ENCODE measurements at places on chromosomes 2 and 18.

GRCh38 chr2:26979741-26980140 is 9.3 kb downstream of the MAPRE3 start:
- DNase-seq: no peak

DNA sequence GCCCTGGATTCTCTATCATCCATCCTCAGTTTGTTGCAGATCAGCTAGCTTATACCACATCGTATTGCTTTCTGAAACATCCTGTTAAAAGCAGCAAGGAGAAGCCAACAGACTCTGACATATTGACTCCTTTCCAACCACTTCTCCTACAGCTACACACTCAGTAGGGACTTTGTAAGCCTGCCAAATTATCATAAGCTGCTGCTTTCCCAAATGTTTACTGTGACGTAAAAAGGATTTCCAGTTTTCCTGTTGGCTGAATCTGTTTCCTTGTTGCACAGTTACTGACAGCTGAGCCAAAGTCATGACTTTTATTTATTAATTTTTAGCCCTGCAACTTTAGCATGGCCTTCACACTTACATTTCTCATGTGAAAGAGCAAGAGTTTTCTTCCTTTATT is 294.3 kb downstream of the KCNJ3 start:
- no peak for DNase-seq

DNA sequence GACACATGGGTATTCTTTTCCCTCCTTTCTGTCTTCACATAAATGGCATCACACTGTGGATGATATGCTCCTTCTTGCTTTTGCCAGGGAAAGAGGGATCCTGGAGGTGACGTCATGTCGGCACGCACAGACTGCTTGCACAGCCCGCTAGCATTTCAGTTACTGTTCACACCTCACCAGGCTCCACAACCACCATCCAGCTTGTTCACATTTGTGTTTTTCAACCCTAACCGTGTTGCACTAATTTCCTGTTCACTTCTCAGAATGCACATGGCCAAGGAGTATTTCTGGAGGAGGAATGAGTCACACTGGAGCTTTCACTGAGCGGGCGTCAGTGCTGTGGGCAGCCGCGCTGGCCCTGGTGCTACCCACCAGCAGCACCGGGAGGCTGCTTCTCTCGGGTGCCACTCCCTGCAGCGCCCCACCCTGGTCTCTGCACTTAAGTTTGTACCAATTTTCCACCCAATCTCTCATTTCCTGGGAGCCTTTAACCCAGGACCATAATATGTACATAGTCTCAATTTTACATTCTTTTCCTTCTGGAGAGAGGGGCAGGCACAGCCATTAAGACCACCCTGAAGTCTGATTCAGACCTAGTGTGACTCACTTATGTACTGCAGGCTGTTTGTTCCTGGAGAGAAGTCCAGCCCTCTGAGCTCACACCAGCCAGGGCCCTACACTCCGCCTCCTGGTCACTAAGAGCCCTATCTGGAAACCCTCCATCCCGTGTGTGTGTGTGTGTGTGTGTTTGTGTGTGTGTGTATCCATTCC is 65.1 kb downstream of the MBP start:
- DNase-seq: peak; percentile 56

GRCh38 chr18:37253394-37254235 is 312.0 kb downstream of the CELF4 start:
- DNase-seq: no peak

DNA sequence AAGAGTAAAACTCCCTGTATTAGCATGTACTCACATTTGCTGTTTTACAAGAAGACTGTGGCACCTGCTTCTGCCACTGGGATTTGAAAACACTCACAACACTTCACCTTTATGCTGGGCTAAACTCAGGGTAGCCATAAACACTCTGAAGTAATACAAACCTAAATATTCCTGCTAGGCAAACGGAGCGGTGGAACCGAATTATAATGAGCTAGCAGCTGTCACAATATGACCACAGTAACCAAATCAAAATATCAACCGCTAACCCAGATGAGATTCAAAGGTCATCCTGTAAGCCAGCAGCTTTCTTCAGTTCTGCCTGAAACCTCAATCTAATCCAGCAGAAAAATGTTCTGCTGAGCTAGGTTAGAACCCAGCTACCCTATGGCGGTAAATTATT is 132.1 kb downstream of the TCF4 start:
- DNase-seq: no peak

- DNase-seq: no peak
These were observed 48.7 kb downstream of the IL1RL2 start for GRCh38 chr2:102235491-102235890.

DNA sequence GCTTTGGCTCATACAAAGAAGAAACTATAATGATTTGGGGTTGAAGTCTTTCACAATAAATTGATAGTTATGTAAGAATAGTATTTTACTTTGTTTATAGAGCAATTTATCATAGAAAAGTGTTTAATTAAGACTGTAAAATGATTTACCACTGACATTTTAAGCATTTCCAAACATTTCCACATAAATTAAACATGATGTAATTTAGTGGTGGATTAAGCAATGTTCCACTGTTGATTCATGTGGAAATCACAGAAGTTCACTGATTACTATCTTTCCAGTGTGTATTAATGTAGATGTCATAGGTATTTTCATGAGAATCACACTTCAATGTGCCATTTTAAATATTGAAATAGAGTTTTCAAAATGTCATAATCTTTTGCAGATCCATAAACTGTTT is 40.1 kb upstream of the GRB14 start:
- no peak for DNase-seq

DNA sequence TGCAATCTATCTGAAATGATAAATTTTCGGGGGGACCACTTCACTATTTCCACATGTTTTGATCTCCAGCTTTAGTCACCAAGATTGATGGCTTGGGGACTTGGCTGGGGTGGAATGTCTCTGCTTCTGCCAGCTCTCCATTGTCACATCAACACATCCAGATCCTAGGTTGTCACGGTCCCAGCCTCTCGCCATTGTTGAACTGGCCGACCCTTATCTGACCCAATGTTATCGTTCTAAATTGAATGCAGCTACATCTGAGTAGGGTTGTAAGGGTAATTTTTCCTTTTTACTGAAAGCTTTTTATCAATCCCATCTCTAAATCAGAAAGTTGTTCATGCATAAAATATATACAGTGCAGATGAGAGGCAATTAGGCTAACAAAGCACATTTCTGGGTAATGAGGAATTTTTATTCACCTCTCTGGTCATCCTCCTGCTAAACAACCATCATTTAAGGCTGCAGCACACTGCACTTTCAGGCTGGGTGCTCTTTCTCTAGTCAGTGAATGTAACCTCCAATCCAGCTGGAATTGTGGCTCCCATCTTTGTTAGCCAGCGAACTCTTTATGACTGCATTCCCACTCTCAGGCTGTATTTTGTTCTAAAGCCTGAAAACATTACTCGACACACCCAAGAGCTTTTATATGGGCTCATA is 128.2 kb downstream of the COL4A4 start:
- no peak for DNase-seq

Data from activated CD8-positive, alpha-beta memory T cell treated with anti-CD3 and anti-CD28 coated beads for 1 hour (primary cell).